ENCODE measurements at places on chromosomes 7 and 10.

DNA sequence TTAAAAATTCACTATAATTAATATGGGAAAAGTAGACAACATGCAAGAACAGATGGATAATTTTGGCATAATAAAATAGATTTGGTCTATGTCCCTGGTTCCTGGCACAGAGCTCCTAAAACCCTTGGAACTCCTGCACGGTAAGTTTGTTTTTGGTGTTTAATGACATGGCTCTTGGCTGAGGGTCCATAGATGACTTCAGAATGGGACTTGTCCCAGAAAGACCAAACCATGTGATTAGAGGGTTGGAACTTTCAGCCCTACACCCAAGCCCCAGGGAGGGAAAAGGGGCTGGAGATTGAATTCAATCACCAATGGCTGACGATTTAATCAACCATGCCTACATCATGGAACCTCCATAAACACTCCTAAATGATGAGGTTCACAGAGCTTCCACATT lies 12.6 kb upstream of the GSDME start:
- no peak for DNase-seq

- peak; percentile 33 for DNase-seq
These were observed 14.1 kb downstream of the TMEM72 start for GRCh38 chr10:44925224-44925623.

- DNase-seq, result no peak
These were observed 128.3 kb downstream of the TPST1 start for GRCh38 chr7:66333443-66333842.

- no peak for DNase-seq
These were observed 160.6 kb downstream of the LCOR start for GRCh38 chr10:96992721-96993120.

DNA sequence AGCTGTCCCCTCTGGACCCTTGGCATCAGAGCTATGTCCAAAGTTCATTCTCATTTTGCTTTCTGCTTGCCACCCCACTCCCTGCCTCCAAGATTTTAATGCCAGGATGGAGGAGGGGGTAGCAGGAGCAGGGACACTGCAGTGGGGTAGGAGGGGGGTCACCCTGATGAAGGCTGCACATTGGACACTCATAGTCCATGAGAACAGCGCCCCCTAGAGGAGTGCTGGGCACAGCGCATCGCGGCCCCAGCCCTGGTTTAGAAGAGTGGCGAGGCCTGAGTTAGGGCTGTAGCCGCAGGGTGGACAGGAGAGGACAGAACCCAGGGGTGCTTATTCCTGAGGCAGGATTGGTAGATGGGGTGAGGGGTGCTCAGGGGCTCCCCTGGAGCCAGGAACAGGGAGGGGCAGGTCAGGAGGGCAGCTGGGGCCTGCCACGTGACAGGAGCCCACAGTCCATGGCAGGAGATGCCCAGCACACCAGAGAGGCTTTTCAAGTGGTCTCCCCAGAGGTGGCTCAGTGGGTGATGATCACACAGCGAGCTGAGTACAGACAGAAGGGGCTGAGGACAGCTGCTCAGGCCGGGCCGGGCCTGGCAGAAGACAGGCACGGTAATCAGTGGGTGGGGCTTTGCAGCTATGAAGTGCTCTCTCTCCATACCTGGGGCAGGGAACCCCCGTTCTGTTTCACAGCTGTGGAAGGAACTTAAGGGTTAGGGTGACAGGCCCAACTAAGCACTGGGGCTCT lies 71.4 kb downstream of the NEURL1 start:
- peak; percentile 27 for DNase-seq

DNA sequence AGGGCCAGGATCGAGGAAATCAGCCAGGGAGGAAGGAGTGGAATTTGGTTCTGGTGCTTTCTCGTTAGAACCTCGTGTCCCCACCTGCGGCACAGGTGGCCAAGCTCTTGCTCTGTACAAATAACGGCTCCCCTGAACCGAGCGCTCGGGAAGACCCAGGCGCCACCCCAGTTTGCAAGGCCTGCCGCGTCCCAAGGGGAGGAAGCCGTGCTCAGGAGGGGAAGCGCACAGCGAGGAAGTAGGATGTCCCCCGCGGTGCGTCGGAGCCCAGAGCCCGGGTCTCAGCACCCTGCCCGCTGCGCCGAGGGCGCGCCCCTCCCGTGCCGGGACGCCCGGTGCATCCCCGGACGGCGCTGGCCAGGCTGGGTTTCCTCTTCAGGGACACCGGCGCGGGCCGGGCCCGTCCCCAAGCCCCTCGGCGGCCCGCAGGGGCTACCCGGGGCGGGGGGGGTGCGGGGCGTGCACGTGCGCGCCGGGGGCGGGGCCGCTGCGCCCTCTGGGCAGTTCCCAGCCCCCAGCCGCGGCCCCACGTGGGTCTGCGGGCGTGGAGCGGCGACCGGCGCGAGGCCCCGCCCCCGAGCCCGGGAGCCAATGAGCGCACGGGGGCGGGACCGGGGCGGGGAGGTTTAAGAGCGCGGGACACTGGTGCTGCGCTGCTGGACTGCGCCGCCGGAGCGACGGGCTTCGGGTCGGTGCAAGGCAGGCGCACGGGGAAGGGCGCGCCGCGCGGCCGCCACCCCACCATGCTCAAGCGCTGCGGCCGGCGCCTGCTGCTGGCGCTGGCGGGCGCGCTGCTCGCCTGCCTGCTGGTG lies at the start of gene LFNG:
Gene LFNG (plus strand): TSS at position 656 of the 812 bp plus-strand sequence. CDS start 88 bp downstream, at position 744.
- DNase-seq, result peak; percentile 90

DNA sequence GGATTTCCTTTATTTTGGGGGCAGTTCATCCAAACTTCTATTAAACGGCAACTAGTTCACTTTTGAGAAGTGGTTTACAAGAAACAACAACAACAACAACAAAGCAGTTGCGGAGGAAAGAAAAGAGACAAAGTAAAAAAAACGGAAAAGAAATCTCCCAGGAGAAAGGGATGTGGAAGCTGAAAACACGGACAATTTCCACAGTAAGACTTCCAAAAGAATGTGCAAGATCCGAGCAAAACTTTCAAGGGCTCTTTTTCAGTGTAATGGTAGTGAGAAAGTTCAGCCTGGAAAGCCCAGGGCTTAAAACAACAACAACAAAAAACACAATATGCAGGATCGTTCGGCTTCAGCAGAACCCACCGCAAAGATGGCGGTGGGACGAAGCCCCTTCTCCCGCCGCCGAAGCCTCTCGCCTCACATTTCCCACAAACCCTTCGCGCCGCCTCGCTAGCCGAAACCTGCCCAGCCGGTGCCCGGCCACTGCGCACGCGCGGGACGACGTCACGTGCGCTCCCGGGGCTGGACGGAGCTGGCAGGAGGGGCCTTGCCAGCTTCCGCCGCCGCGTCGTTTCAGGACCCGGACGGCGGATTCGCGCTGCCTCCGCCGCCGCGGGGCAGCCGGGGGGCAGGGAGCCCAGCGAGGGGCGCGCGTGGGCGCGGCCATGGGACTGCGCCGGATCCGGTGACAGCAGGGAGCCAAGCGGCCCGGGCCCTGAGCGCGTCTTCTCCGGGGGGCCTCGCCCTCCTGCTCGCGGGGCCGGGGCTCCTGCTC lies at the start of gene TNKS2:
Gene TNKS2 (plus strand): TSS at position 553 of the 775 bp plus-strand sequence. CDS start 265 bp downstream, outside the sequence.
- DNase-seq, result peak; percentile 97
